Muscle of leg (tissue), 16 donors: ENCODE measurements at places on chromosomes 1 and 21. TPM values are rescaled to one million over a fixed set of nuclear protein-coding genes. Genes with fewer than 3 reads are reported as not detected.

GRCh38 chr1:53573522-53573921, 114.3 kb downstream of the DMRTB1 start:
- DNase-seq: no peak

DNA sequence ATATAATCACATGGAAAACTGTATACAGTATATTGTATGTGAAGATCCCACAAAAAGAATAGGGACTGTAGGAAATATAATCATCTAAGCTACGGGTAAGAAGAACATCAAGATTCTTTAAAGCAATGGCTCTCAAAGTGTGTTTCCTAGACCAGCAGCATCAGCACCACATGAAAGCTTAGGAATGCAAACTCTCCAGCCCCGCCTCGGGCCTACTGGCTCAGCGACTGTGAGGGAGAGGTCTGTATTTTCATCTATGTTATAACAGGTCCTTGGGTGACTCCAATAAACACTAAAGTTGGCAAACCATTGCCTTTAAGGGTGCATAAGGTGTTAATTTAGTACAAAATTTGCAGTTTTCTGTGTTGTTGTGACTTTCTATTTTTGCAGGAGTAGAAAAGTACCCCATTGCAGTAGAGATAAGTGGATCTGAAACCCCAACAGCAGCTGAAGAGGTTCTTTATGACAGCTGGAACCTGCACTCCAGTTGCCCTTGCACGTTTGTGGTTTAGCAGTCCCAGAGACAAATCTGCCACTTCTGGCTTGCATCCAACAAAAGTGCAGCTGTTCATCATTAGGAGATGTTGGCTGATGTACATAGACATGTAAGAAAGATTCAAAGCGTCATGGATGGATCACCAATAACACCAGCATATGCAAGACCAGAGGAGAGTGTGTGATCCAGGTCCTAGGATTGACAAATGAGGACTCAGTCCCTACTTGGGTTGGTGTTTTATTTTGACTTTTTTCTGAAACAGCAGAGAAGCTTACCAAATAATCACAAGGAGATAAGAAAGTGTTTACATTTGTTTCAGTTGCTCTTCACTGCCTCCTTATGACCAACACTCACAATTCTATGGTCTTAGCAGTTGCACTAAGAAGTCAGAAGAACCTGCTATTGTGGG, 15.9 kb upstream of the IFNAR1 start:
- DNase-seq: peak; percentile 92

The FCER1A gene
- total RNA-seq: 0.49 TPM

- no peak for DNase-seq
Observed at GRCh38 chr21:38327984-38328383, 71.2 kb downstream of the KCNJ15 start.

The CADM3 gene
- 0.44 TPM for total RNA-seq

The FALEC gene
- total RNA-seq: 0.84 TPM

The AGT gene
- 8.4 TPM for total RNA-seq

DNA sequence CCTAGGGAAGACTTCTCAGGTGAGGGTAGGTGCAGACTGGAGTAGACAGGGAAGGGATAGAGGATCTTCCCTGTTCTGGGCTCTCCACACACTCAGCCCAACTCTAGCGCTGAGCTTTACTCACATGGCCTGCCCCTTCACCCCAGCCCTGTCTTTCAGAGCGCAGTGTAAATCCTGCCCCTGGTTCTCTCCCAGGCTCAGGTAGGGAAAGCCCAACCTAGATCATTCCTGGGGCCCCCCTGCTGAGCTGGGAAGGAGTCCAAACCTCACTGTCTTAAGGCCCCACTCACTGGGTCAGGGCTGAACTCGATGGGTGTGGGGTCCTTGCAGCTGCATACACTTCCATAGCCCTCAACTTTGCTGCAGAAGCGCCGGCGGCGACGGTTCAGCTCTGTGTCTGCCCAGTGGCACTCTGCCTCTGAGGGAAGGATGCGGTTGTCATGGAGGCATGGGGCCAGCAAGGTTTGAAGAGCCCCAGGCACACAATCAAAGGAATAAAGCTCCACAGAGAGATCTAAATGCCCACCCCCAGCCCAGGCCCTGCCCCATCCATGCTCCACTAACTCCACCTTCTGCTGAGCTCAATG, 4.2 kb downstream of the POMGNT1 start:
- no peak for DNase-seq

- no peak for DNase-seq
Observed at GRCh38 chr1:53540604-53541262, 81.5 kb downstream of the DMRTB1 start.

The CR1 gene
- 1.5 TPM for total RNA-seq

The PDZK1IP1 gene
- 0.09 TPM for total RNA-seq

The CELSR2 gene
- total RNA-seq: 1.2 TPM

The RGS1 gene
- 3.0 TPM for total RNA-seq

- no peak for DNase-seq
Observed at GRCh38 chr1:114854693-114855320, at the start of gene SYCP1. Gene SYCP1, plus strand, starts transcription at chr1:114854863. Its CDS starts 602 bp downstream, at chr1:114855465.

The SLC45A1 gene
- total RNA-seq: 0.35 TPM

The PLPPR4 gene
- total RNA-seq: 6.5 TPM

The CDC14A gene
- 6.6 TPM for total RNA-seq

GRCh38 chr1:246147524-246148461, 359.3 kb downstream of the SMYD3 start:
- DNase-seq: no peak

The NUF2 gene
- total RNA-seq: 10.1 TPM

DNA sequence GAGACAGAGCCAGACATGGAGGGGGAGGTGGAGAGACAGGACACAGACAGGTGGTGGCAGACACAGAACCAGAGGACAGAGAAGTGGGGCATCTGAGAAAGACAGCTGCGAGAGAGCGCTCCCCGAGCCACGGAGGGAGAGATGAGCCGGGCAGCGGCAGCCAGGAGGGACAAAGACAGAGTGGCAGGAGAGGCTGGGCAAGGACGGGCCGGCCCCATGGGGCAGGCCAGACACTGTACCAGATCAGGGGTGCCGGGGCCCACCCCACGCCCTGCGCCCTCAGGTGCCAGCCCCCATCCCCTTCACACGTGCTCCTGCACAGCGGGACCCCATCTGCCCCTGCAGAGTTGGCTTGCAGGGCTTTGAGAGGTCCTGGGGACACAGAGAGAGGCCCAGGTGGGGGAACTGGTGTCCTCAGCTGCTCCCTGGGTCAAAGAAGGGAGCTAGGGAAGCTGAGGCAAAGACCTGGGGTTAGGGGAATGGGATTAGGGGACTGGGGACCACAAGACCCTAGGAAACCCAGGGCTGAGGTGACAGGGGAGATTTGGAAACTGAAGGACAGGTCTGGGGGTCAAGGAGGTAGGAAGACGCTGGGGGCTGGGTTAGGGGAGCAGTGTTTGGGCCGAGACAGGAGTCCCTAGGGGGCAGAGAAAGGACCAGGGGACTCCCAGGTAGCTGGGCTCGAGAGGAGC, 643 bp downstream of the FNDC5 start:
- DNase-seq: peak; percentile 74

DNA sequence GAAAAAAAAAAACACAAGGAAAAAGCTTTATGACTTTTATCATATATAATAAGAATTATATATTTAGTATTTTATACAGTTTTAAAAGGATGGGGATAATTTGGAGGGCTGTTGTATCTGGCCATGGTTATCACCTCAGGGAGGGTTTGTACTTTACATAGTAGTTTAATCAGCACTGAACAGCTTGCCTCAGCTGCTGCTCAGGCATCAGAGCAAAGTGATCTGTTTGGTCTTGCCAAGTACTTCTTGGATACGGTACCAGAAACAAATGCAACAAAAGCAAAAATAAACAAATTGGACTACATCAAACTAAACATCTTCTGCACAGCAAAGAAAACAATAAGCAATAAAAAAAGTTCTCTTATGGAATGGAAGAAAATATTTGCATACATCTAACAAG, 2.6 kb upstream of the SPTA1 start:
- DNase-seq: no peak

DNA sequence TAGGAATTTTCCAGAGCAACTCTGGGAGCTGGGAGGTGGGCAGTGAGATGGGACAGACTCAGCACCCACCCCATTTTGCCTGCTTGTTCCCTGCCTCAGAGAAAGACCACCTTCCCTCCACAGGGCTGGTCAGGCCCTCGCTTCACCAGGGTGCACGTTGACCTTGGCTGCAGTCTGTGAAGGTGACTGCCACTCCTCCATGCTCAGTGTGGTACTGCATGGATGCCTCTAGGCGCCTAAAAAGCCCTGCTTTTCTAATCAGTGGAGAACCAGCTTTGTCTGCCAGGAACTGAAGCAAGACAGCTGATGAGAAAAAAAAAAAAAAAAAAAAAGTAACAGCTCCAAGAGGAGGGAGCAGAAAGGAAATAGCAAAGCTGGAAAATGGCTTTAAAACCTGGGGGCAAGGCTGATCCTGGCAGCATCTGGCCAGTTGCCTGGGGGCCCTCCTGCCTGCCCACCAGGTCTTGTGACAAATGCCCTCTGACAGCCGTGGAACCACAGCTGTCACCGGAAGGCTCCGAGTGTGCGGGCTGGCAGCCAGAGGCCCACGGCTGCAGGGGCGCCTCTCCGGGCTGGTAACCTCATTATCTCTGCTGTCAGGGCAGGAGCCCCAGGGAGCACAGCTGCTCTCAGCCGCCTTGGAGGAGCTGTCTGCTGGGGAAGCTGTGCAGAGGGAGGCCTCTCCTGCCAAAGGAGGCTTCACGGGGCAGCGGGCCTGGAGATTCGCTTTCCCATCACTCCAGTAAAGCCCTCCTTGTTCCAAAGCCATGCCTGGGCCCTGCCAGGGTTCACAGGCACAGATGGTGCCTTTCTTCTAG, 13.7 kb downstream of the KIAA1614 start:
- DNase-seq: peak; percentile 96

The RSPH1 gene
- total RNA-seq: 0.04 TPM

The C1orf87 gene
- 0.71 TPM for total RNA-seq

DNA sequence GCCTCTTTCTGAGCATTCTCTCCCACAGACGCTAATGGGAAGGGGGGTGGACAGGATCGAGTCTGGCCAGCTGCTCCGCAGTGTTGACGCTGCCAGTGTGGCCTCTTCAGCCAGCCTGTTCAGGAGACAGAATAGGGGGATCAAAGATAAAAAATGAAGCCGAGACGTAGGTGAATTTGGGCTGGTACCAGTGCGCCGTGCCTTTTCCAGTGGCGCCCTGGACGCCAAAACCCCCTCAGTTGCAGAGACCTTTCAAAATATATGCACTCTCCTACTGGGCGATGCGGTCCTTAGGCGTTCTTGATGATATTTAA, 1.1 kb downstream of the TTC3 start:
- no peak for DNase-seq

DNA sequence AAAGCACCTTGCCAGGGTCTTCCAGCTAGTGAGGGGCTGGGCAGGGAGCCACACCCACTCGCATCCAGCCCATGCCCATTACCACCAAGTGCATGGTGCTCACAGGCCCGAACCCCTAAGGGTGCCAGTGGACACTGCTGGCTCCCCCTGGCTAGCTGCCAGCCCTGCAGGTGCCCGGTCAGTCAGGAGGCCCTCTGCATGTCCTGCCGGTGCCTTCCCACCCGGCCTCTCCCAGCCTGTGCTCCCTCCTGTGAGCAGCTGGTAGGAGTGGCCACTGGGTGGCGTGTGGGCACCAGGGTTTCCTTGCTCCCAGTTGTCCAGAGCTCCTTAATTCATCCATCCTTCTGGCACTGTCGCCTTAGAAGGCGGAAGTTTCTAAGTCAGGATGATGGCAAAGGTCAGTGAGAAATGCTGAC, 33.4 kb downstream of the QSOX1 start:
- DNase-seq: peak; percentile 71

- DNase-seq: peak; percentile 82
Observed at GRCh38 chr1:27001570-27002360, 8.3 kb downstream of the TRNP1 start.
